ENCODE measurements at places on chromosomes 1 and 21.

GRCh38 chr1:153251087-153251486 lies 8.4 kb upstream of the LORICRIN start:
- no peak for DNase-seq

DNA sequence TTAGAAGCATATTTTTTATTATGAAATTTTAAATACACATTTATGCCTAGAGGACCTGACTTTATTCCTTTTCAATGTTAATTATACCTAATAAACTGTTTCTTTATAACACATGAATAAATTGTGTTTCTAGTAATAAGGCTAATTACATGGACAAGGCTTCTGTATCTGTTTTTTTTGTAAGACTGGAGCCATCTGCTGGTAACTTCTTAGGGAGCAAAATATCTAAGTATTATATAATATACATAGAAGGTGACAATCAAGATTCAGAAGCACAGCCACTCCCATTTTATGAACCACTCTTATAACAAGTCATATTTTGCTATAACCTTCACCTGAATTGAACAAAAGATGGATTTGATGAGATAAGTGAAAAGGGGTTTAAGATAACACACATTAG lies 84.2 kb downstream of the LBR start:
- no peak for DNase-seq

DNA sequence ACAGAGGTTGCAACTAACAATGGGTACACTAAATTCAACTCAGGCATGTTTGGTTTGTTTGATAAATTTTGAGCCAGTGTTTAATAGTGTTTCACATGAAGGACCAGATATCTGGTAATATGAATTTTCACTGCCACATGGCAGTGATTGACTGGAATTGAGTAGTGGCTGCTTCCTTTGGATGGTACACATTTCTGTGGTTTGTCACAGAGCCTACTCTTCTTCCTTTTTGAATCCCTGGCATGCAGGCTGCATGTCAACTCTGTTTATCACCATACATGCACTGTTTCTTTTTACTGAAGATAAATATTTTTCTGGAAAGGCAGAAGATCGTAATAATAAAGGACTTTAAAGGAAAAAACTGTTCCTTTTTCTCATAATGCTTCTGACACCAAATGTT lies 35.5 kb downstream of the SDCCAG8 start:
- no peak for DNase-seq

GRCh38 chr21:30984889-30985288 lies 53.4 kb downstream of the KRTAP19-8 start:
- DNase-seq: no peak
